ENCODE measurements at places on chromosomes 7 and 10.

DNA sequence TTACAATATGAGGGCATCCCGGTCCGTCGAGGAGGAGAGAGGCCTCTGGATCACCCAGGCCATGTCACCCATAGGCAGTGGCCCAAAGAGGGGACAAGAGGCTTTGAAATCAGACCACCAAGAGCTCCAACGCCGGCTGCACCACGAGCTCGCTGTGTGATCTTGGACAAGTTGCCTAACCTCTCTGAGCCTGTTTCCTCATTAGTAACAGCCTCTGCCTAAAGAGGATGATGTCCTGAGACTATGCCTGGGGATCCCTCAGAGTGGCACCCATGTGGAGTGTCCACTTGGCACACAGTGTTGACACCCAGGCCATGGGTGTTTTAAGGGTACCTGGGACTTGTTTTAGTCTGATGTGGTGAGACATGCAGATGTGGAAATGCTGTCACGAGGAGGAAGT lies 50.8 kb downstream of the MICALL2 start:
- DNase-seq, result no peak

- no peak for DNase-seq
Observed at GRCh38 chr10:118315629-118316028, 26.5 kb downstream of the FAM204A start.

DNA sequence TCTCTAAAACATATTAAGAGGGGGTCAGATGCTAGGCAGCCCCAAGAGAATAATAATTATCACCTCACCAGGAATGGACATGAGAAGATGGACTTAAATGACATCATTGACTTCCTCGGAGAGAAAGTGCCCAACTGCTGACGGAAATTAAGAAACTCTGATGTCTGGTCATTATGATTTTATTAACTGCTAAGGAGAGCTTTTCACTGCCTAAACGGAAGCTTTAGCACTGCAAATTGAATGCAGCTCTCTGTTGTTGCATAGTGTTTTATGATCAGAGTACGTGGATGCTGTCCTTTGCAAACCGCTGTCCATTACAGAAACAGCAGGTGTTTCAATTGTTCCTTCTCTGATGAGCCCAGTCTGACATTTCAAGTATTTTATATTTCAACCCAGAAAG lies 89.4 kb upstream of the GALNT17 start:
- no peak for DNase-seq

DNA sequence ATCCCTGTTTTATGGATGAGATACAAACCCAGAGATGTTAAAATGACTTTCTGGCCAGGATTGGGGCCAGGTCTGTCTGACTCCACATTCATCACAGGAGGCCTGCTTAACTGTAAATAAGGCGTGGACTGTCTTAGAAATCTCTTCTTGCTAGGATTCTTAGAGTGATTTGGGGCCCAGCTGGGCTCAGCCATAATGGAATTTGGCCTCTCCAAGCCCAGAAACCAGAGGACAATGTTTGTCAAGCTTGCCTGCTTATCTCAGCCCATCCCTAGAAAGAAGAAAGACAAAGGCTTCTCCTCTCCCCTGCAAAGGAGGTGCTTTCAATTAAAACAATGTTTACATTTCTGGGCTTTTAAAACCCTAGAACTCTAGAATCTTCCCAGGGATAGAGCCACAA lies 2.9 kb downstream of the HABP2 start:
- DNase-seq, result no peak

DNA sequence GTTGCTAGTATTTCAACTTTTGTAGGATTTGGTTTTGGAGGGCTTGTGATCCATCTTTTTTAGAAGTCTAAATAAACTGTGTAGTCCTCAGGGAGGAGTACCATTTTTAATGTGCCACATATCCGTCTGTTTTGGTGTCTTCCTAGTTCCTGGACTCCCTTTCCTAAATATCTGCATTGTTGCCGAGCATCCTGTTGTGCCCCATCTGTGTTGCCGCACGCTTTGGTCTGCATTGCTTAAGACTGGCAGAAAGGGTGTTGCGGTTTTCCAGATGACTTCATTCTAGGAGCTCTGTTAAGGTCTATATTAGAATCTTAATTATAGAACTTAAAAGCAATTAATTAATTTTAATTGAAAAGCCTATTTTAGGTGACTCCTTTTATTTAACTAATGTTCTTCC lies 49.4 kb downstream of the RBM33 start:
- no peak for DNase-seq

- no peak for DNase-seq
Observed at GRCh38 chr10:113138937-113139585, 189.0 kb downstream of the TCF7L2 start.

DNA sequence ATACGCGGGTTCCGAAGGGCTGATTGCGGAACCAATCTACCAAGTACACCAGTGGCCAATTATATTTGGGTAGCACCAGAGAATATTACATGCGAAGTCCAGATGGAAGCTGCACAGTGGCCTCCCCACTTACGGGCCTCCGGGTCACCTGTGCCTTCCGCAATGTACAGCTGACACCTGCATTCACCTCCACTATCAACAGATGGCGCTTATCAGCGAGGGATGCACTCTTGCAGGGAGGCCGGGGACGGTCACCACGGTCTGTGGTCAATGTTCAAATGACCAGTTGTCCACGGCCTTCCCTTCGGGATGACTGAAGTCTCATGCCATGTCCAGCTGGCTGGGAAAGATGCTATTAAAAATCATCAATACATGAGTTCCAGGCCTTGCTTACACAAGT lies 47.6 kb downstream of the SLIT1 start:
- no peak for DNase-seq

DNA sequence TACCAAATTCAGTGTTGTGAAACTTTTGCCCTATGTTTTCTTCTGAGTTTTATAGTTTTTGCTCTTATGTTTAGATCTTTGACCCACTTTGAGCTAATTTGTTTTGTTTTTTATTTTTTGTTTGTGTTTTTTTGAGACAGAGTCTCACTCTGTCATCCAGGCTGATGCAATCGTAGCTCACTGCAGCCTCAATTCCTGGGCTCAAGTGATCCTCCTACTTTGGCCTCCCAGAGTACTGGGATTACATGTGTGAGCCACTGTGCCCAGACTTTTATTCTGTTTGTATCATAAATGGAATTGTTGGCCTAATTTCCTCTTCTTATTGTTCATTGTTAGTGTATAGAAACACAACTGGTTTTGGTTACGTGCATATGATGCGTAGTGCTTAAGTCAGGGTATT lies 43.2 kb upstream of the ZMIZ2 start:
- DNase-seq, result no peak

GRCh38 chr7:36762394-36762793 lies 38.1 kb upstream of the AOAH start:
- DNase-seq, result no peak

- no peak for DNase-seq
Observed at GRCh38 chr10:103382769-103383168, 13.5 kb downstream of the ATP5MK start.

DNA sequence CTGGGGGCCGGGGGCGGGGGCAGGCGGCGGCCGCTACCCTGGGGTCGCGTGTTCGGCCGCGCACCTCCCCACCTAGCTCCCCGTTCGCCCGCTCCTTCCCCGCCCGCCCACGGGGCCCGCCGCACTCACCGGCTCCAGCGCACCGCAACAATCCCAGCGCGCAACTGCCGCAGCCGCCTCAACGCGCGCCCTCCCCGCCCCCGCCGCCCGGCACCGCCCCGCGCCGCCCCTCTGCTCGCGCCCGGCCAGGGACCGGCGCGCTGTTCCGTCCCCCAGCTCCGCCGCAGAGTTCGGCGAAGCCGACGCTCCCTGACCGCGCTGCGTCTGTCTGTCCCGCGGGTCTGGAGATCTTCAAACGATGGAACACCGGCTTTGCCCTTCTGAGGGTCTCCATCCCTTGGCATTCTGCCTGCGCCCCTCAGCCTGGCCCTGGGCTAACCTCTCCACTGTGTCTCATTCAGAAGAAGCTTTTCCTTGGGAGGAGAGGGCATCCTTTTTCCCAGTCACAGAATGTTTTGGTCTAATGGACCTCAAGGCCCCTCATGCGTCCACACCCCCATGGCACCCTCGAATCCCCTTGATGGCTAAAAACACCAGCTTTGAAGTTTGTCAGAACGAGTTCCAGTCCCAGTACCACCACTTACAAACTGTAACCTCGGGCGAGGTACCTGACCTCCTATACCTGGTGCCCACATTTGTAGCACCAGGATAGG lies at the start of gene NT5C2:
Gene NT5C2, minus strand, starts transcription at position 166 of the 713 bp plus-strand sequence. CDS start 18,314 bp downstream, outside the sequence.
- peak; percentile 91 for DNase-seq
